ENCODE measurements at places on chromosomes 7 and 10. TPM values are rescaled to one million over a fixed set of nuclear protein-coding genes. Genes with fewer than 3 reads are reported as not detected.
A peak's percentile ranks its signal among the peaks of the same experiment; 100 is the strongest.

DNA sequence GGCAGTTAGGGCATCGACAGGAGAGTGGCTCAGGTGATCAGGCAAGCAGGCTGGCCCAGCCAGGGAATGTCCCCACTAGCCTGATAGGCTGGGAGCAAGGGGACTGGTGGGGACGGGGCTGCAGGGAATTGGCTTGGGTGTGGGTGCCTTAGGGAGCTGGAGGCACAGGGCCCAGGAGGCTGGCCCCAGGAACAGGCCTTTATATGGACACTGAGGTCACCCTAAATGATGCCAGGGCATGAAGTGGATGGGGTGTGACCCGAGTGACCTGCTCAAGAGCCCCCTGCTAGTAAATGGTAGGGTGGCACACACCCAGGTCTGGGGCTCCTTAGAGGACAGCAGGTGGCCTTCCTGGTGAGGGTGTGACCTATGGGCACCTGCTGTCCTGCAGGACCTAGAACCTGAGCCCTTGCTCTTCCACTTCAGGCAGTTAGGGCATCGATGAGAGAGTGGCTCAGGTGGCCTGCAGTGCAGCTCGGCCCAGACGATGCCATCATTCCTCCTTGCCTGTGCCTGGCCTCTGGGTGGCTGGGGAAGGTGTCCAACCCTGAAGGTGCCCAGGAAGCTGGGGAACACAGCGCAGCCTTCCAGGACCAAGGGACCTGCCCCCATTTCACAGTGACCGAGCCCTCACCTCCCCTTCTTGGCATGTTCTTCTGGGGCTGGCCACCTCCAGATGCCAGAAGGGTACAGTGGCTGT, 51.7 kb upstream of the LEP start:
- peak; percentile 31 for DNase-seq
- H3K4me1 ChIP-seq, result no peaks in the 10 kb centered on the region
- no peak overlapping the region for H3K4me3 ChIP-seq
- no peak overlapping the region for H3K27ac ChIP-seq
- H3K27me3 ChIP-seq, result peaks cover 24% of the 10 kb centered on the region
- H3K36me3 ChIP-seq, result no peaks in the 10 kb centered on the region

- peak overlapping the region; percentile 89 for H3K27ac ChIP-seq
- H3K4me3 ChIP-seq, result peak overlapping the region; percentile 24
- no peak for DNase-seq
- peaks cover 43% of the 10 kb centered on the region for H3K4me1 ChIP-seq
- H3K36me3 ChIP-seq, result no peaks in the 10 kb centered on the region
- no peaks in the 10 kb centered on the region for H3K27me3 ChIP-seq
Observed at GRCh38 chr7:112994656-112995055, 92.0 kb downstream of the GPR85 start.

GRCh38 chr7:111872450-111873325, 310.4 kb upstream of the IMMP2L start:
- no peak for DNase-seq
- no peaks in the 10 kb centered on the region for H3K27me3 ChIP-seq
- H3K4me3 ChIP-seq, result no peak overlapping the region
- no peaks in the 10 kb centered on the region for H3K4me1 ChIP-seq

- DNase-seq, result no peak
- H3K27me3 ChIP-seq, result peaks cover 4% of the 10 kb centered on the region
- no peak overlapping the region for H3K4me3 ChIP-seq
- no peaks in the 10 kb centered on the region for H3K4me1 ChIP-seq
Observed at GRCh38 chr10:69650589-69651261, 20.7 kb downstream of the FAM241B start.

DNA sequence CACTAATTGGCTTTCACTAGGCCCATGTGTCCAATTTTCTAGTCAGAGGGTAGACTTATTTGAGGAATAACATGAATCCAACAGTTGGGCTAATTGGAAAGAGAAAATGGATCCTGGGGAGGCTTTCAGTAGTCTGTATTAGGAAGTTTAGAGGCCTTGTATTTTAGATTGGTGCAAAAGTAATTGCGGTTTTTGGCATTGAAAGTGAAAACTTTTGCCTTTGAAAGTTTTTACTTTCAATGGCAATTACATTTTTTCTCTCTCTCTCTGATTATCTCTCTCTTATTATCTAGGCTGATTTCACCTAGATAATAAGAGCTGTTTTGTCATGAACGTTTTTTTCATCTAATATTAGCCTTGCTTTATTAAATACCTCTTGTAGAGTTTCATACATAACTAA, 981.7 kb downstream of the REEP3 start:
- DNase-seq, result no peak
- H3K4me1 ChIP-seq, result no peaks in the 10 kb centered on the region
- no peak overlapping the region for H3K27ac ChIP-seq
- no peaks in the 10 kb centered on the region for H3K27me3 ChIP-seq

- no peak overlapping the region for H3K27ac ChIP-seq
- no peaks in the 10 kb centered on the region for H3K27me3 ChIP-seq
- no peak for DNase-seq
- H3K4me1 ChIP-seq, result no peaks in the 10 kb centered on the region
- H3K36me3 ChIP-seq, result peaks cover under 1% of the 10 kb centered on the region
Observed at GRCh38 chr10:80437227-80437626, 16.9 kb upstream of the TSPAN14 start.

DNA sequence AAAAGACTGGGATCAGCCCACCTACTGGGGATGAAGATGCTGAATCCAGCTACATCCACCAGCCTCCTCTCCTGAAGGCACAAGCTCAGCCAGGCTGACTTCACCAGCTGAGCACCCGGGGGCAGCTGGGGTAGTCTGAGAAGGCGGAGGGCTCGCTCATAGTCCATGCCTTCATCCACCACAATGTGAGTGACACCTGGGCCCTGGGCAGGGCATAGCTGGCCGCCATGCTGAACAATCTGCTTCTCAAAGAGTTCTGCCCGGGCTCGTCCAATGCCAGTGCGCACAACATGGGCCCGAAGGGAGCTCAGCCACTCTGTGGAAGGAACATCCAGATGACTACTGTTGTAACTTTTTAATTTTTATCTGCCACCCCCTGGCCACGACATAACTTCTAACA, 2.2 kb downstream of the POLL start:
- H3K4me1 ChIP-seq, result peaks cover 15% of the 10 kb centered on the region
- peaks cover 21% of the 10 kb centered on the region for H3K36me3 ChIP-seq
- no peak overlapping the region for H3K27ac ChIP-seq
- H3K27me3 ChIP-seq, result no peaks in the 10 kb centered on the region

DNA sequence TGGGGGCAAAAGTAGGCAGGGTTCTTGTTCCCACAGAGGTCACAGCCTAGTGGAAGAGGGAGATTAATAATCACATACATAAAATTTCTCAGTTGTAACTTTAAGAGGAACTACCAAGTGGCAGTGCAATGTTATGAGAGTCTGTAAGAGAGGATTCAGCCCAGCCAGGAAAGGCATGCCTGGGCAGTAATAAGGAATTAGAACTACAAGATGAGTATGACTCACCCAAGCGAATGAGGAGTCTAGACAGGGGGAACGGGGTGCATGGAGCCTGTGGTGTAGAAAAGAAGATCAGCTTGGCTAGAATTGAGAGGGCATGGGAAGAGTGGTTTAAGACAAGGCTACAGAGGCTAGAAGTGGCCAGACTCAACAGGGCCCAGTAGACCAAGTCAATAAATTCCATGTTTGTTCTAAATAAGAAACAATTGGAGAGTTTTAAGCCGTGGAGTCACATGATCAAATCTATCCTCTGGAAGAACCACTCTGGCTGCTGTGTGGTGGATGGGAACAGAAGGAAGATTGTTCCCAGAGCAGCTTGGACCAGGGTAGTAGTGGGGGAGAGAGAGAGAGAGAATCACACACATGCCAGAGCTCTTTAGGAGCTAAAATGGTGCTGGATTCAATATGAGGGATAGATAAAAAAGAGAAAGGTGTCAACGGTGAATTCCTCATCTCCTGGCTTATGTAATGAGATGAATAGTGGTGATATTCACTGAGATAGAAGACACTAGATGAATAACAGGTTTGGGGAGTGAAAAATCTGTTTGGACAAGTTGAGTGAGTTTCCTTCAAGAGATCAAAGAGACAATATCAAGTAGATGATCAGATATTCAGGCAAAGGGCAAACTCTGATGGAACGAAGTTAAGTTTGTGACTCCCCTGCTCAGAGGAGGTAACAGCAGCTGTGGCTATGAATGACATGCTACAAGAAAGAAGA, 265.1 kb downstream of the FGFR2 start:
- H3K4me1 ChIP-seq, result peaks cover 10% of the 10 kb centered on the region
- no peak overlapping the region for H3K4me3 ChIP-seq
- H3K27ac ChIP-seq, result no peak overlapping the region
- H3K36me3 ChIP-seq, result no peaks in the 10 kb centered on the region
- no peaks in the 10 kb centered on the region for H3K27me3 ChIP-seq

- H3K4me3 ChIP-seq, result no peak within 1 kb of the TSS
- H3K27me3 ChIP-seq, result no peaks in the 10 kb centered on the region
- no peak for DNase-seq
- peaks cover 27% of the 10 kb centered on the region for H3K4me1 ChIP-seq
Observed at GRCh38 chr10:86958116-86958900, at the start of gene SNCG. Gene SNCG (plus strand): TSS chr10:86958599. CDS start chr10:86958698, 99 bp downstream.

DNA sequence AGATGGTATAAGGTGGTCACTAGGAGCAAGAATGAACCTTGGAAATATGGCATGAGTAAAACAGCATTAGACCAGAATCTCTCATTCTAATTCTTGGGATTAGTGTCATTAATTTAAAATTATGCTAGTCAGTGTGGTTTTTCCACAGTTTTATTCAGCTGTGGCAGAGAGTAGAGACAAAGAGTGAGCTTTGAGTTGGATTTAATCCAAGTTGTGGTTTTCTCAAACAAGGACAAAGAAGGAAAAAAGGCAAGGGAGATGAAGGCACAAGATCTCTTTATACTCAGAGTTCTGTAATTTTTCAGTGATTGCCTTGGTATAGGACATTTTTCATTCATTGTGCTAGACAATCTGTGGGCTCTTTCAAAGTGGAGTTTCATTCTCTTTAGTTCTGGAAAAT, 28.2 kb upstream of the AKAP9 start:
- no peaks in the 10 kb centered on the region for H3K27me3 ChIP-seq
- H3K27ac ChIP-seq, result no peak overlapping the region
- no peak for DNase-seq

- H3K4me3 ChIP-seq, result no peak overlapping the region
- no peaks in the 10 kb centered on the region for H3K36me3 ChIP-seq
- H3K4me1 ChIP-seq, result no peaks in the 10 kb centered on the region
- no peak for DNase-seq
- no peaks in the 10 kb centered on the region for H3K27me3 ChIP-seq
- no peak overlapping the region for H3K27ac ChIP-seq
Observed at GRCh38 chr7:46207931-46208634, 287.0 kb upstream of the IGFBP3 start.

DNA sequence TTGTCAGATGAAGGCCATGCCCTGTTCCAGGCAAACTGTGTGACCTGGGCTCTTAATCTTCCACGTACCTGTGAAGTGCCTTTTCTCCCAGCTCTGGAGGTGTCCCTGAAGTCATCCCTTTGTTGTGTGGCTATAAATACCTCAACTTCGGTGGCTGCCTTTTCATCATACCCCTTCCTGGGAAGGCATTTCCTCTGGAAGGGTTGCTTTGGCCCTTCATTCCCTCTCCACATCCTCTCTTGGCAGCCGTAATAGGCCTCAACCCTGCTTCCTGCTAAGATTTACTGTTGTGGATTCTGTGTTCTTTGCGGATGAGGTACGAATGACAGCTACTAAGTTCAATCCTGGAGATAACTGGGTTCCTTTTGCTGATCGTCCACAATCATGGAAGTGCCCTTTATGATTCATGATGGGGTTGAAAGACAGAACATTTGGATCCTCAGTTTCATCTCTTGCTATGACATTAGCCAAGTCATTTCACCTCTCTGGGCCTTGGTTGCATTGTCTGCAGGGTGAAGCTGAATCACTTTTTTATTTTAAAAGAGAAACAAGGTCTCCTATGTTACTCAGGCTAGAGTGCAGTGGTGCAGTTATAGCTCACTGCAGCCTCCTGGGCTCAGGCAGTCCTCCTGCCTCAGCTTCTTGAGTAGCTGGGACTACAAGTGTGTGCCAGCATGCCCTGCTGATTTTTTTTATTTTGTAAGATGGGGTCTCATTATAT, 23.6 kb downstream of the FKBP6 start:
- no peak for DNase-seq
- no peaks in the 10 kb centered on the region for H3K27me3 ChIP-seq
- no peak overlapping the region for H3K4me3 ChIP-seq
- no peaks in the 10 kb centered on the region for H3K36me3 ChIP-seq
- no peaks in the 10 kb centered on the region for H3K4me1 ChIP-seq

DNA sequence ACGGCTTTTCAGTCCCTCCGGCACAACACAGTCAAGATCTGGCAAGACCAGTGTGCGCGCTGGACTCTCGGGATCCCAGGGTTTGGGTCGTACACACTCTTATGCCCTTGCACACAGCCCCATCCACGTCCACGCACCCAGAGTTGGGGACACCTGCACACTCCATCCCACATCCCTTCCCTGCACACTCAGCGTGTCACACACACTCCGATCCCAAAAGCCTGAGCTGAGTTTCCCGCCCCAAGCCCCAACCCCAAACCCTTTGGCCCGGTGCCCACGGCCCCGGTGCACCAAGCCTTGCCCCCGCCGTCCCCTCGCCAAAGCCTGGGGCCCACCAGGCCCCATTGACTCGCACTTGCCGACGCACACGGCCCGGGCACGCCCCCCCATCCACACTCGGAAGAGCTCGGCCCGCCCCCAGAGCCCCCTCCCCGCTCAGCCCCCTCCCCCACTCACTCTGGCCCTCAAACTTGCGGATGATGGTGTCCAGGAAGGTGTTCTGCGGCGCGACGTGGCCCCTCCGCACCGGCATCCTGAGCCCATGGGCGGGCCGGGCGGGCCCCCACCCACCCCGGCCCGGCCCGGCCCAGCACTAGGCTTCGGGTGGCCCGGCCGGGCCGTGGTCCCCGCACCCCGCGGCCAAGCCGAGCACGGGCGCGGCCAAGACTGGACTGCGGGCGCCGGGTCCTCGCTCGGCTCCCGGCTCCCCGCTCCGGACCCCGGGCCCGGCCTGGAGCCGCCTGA, 567 bp downstream of the KCNH2 start:
- no peaks in the 10 kb centered on the region for H3K36me3 ChIP-seq
- peaks cover 6% of the 10 kb centered on the region for H3K4me1 ChIP-seq
- no peak for DNase-seq
- H3K27ac ChIP-seq, result no peak overlapping the region
- H3K27me3 ChIP-seq, result peaks cover 83% of the 10 kb centered on the region

GRCh38 chr10:84545651-84546050, 217.3 kb downstream of the CCSER2 start:
- no peak overlapping the region for H3K27ac ChIP-seq
- H3K27me3 ChIP-seq, result no peaks in the 10 kb centered on the region
- DNase-seq, result no peak

GRCh38 chr7:54712820-54713219, 46.2 kb downstream of the SEC61G start:
- DNase-seq, result no peak
- no peak overlapping the region for H3K4me3 ChIP-seq
- no peaks in the 10 kb centered on the region for H3K36me3 ChIP-seq
- no peaks in the 10 kb centered on the region for H3K4me1 ChIP-seq
- no peaks in the 10 kb centered on the region for H3K27me3 ChIP-seq

Gene CFAP46
- not detected for total RNA-seq

Gene UCN3
- not detected for total RNA-seq

Gene OR6V1
- total RNA-seq, result not detected

Gene GPR22
- not detected for total RNA-seq

Gene FAM25C
- total RNA-seq, result not detected

Gene NOS3
- total RNA-seq, result not detected
